T-helper 2 cell treated with Interferon-gamma antibody and Interleukin-4, amounts not matched to agents 5 μg/mL and 100 μg/mL, for 36 hours (primary cell): ENCODE measurements at places on chromosomes 4 and X.

- no peak for DNase-seq
Measured at GRCh38 chrX:38954520-38954919, 153.3 kb downstream of the MID1IP1 start.

- DNase-seq, result no peak
Measured at GRCh38 chr4:6502147-6502546, 29.7 kb upstream of the PPP2R2C start.

GRCh38 chrX:155767876-155768769 lies 113.0 kb upstream of the VAMP7 start:
- DNase-seq, result no peak

GRCh38 chr4:6606465-6607235 lies 31.7 kb downstream of the MAN2B2 start:
- DNase-seq, result no peak

- DNase-seq, result no peak
Measured at GRCh38 chr4:3879681-3880614, 113.8 kb downstream of the ADRA2C start.

DNA sequence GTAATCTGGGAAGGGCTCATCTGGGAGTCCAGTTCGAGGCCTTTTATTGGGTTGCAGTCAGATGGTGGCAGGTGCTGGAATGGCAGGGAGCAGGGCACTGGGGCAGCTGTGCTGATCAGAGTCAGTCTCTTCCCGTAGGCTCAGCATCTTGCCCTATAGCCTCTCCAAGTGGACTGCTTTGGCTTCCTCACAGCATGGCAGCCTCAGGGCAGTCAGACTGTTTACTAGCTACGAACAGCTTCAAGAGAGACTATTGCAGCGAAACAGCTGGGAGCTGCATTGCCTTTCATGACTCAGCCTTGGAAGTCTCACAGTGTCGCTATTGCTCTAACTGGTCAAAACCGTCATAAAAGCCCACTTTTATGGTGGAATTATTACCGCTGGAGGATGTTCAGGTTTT lies 26.8 kb upstream of the DUSP21 start:
- DNase-seq, result no peak

DNA sequence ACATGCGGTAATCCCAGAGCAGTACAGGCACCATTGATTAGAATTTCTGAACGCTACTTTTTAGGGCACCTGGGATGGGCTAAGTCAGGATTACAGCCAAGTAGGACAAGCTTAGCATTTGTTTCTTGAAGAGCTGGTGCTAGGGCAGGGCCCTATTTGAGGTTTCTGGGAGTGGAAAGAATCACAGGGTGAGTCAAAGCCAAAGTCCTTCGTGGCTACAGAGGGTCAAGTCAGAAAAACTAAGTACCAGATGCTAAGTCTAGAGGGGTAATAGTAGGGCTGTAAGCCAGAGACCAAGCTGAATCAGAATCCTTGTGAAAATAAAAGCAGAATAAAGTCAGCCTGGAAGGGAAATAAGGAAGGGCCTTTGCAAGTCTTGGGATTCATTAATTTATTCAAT lies 448.6 kb downstream of the ZIC3 start:
- no peak for DNase-seq

DNA sequence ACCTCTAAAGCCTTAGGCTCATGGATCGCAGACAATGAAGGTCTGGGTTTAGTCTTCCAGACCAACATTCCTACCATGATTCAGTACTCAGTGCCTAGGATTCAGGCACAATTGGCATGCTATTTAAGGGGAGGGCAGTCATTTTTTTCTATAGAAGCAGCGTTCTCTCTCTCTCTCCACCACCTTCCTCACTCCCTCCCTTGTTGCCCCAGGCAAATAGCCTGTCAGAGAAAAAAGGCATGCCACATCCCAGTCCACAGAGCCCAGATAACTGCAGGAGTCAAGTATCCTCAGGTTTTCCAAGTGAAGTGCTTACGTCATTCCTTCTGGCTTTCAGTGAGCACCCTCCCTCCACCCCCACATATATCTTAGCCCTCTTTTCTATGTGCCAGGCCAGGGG lies 533.0 kb downstream of the BCOR start:
- no peak for DNase-seq

DNA sequence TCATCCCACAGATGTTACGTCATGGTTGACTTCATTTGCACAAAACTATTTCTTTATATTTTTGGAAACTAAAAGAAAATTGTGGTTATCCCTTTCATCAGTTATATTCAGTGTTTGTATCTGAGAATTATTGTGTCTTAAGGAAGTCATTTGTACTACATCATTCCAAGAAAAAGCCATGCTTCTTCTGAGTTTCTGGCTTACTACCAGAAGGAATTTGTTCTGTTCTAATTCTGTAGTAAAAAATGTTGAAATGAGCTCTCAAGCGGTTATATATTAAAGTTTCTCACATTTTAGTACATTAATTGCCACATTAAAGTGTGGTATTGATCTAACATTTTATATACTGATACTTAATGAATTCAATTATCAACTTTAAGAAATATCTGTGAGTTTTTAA lies 1844.5 kb downstream of the PCDH7 start:
- no peak for DNase-seq

DNA sequence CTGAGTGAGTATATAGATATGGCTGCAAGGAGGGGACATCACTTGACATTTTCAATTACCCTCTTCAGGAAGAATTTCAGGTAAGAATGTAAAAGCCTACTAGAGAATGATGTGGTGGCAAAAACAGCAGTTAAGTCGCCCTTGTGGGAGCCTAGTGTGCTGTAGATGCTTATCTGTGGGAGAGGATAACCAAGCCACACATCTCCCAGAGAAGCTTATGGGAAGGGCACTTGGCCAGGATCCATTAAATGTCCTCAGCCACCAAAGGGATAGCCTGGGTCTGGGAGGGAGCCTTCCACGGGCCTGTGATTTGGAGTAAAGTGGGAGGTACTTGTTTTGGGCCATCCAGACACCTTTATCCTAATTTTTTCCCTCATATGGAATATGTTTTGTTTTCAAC lies 41.3 kb upstream of the BCLAF3 start:
- no peak for DNase-seq

DNA sequence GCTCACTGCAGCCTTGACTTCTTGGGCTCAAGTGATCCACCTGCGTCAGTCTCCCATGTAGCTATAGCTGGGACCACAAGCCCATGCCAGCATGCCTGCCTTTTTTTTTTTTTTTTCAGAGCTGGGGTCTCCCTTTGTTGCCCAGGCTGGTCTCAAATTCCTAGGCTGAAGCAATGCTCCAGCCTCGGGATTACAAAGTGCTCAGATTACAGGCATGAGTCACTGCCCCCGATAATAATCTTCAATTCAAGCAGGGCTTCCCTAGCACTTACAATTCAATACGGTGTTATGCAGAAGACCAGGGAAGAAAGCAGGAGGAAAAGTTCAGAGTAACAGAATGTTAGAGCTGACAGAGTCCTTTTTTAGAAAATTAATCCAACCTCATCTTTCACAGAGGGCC lies 26.1 kb downstream of the OTOP1 start:
- DNase-seq, result no peak

DNA sequence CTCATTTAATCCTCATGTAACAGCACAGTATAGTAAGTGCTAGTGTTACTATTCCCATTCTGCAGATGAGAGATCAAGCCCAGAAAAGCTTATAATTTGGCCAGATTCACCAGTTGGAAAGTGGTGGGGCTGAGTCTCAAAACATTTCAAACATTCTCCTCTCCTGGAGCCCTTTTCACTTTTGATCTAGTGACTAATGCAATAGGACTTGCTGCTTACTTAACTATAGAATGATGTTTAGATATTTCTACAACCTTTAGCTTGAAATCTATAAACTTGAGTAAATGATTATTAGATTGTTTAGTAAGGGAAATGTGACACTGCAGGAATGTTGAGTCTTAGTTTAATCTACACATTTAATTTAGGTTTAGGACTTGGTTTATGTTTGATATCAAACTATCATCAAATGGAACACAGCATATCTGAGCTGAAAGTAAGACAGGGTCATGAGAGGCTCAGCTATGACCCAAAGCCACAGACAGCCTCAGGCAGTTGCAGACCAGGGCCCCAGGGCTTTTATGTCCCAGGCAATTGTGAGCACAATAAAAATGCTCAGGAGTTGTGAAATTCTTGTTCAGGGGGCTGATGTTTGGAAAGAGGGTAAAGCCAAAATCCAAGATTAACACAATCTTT lies 199.5 kb upstream of the HS3ST1 start:
- no peak for DNase-seq

DNA sequence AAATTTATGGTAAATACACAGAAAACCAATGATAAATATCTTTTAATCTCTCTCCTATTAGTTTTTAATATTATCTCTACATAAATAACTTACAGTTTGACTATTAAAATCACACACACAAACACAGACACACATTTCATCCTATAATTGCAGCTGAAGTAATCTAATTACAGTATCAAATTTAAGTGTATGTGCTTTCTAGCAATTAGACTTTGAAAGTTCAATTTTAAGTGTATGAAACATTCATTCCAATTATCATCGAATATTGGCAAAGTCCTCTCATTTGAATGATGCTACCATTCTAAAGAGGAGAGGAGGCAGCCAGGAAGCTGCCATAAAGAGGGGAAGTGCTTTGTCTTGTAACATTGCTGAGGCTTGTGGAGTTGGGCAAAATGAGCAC lies 221.2 kb upstream of the PABPC4L start:
- DNase-seq, result no peak
